ENCODE measurements at places on chromosomes 7 and 10. TPM values are rescaled to one million over a fixed set of nuclear protein-coding genes. Genes with fewer than 3 reads are reported as not detected.

DNA sequence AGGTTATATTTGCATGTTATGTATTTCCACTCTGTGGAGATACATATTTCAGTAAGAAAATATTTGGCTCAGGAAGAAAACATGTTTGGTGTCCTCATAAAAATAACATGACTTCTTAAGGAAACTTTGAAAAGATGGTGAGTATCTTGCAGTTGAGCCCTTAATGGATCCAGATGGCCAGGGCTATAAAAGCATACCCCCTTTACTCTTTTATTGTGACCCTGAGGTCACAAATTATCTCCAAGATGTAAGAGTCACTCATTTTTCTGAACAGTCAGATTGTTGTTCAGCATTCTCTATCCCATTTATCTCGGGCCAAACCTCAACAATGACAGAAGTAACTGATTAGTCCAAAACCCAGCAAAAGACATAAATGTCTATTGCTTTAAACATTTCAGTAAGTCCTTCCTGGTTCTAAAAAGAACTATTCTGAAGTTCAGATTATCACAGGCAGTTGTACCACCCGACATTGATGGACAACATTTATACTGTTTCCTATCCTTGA lies 539.4 kb downstream of the PARD3 start:
- DNase-seq = no peak
- no peaks in the 10 kb centered on the region for H3K27me3 ChIP-seq
- H3K4me3 ChIP-seq = no peak overlapping the region
- H3K4me1 ChIP-seq = no peaks in the 10 kb centered on the region

DNA sequence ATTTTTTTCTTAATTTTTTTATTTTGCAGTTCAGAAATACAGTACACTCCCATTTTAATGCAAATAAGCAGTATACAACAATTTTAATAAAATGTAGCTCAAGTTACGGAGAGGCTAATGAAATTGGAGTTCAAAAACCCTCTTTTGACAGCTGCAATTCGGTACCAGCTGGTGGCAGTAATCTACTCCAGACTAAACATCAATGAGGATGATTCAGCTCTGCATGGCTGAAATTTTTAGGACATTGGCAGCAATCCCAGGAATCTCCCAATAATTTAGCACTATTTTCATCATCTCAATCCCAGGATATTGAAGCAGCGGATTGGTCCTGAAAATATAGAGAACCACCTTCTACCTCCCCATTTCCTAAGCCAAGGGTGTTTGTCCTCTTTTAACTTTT lies 278.8 kb downstream of the CACNA2D1 start:
- no peaks in the 10 kb centered on the region for H3K27me3 ChIP-seq
- H3K4me1 ChIP-seq = no peaks in the 10 kb centered on the region
- no peak for DNase-seq
- H3K27ac ChIP-seq = no peak overlapping the region
- H3K4me3 ChIP-seq = no peak overlapping the region

DNA sequence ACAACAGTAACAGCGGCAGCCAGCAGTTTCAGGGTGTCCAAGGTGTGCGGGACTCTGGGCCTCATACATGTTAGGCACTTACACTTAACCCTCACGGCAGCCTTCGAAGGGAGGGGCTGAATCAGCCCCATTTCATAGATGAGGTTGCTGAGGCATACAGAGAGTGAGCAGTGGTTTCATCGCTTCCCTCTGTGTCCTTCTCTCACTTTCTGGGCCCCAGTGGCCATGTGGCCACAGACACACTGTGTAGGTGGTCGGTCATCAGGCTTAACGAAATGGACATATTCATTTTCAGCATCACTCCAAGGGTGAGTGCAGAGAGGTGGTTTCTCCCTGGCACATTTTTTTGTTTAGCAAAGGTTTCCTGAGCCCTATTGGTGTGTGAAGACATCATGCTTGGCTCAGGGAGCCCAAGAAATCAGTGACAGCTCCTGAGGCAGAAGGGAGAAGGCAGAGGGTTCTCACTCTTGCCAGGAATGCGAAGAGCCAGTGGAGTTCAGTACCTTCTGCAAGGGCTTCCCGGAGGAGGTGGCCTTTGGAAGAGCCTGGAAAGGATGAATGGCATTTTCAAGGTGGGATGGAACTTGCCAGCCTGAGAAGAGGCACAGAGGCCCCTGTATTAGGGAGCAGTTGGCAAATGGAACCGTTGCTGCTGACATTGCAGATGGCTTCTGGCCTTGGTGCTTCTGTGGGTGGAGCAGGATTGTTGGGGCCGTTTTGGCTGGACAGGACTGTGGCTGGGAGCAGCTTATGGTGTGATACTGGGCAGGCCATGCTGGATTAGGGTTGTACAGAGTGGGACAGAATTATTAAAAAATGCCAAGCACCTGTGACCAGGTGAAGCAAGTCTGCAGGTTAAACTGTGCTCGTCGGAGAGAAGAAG lies 61.7 kb upstream of the PPIF start:
- H3K27ac ChIP-seq = no peak overlapping the region
- DNase-seq = no peak
- H3K36me3 ChIP-seq = no peaks in the 10 kb centered on the region
- H3K4me1 ChIP-seq = no peaks in the 10 kb centered on the region
- no peaks in the 10 kb centered on the region for H3K27me3 ChIP-seq

GRCh38 chr10:99977916-99978315 lies 31.8 kb downstream of the DNMBP start:
- DNase-seq = no peak
- H3K27me3 ChIP-seq = no peaks in the 10 kb centered on the region
- H3K4me1 ChIP-seq = peaks cover 3% of the 10 kb centered on the region
- no peak overlapping the region for H3K27ac ChIP-seq

DNA sequence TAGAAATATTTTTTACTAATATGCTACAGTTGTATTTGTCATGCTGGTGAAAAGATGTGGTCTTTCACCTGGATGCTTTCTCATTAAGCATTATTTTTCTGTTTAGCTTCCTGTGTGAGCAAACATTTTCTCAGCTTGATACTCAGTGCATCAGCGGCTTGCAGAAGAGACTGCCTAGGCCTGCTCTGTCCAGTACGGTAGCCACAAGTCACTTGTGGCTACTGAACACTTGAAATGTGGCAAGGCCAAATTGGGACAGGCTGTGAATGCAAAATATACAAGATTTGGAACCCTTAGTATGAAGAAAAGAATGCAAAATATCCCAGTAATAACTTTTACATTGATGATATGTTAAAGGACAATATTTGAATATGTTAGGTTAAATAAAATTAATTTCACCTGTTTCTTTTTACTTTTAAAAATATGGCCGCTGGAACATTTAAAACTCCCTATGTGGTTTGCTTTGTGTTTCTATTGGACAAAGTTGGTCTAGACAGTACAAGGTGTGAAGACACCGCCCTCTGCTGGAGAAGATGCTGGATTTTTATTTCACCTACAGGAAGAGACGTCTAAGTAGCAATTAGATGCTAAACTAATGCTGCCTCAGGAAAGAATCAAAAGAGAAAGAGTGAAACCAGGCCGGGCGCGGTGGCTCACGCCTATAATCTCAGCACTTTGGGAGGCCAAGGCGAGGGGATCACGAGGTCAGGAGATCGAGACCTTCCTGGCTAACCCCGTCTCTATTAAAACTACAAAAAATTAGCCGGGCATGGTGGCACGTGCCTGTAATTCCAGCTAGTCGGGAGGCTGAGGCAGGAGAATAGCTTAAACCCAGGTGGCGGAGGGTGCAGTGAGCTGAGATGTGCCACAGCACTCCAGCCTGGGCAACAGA lies 5.3 kb downstream of the SRGN start:
- peaks cover 6% of the 10 kb centered on the region for H3K4me1 ChIP-seq
- DNase-seq = peak; percentile 77
- H3K27me3 ChIP-seq = no peaks in the 10 kb centered on the region
- no peaks in the 10 kb centered on the region for H3K36me3 ChIP-seq
- peak overlapping the region; percentile 68 for H3K27ac ChIP-seq

GRCh38 chr7:1663223-1663622 lies 6.9 kb upstream of the ELFN1 start:
- no peaks in the 10 kb centered on the region for H3K4me1 ChIP-seq
- no peak overlapping the region for H3K27ac ChIP-seq
- no peaks in the 10 kb centered on the region for H3K27me3 ChIP-seq
- peak; percentile 74 for DNase-seq

PAOX gene
- 3.7 TPM for total RNA-seq

ATAD1 gene
- 39.5 TPM for total RNA-seq

MRLN gene
- total RNA-seq = 0.65 TPM

Measured in aorta (tissue), 5 donors.